ENCODE measurements at places on chromosomes 1 and 21.

DNA sequence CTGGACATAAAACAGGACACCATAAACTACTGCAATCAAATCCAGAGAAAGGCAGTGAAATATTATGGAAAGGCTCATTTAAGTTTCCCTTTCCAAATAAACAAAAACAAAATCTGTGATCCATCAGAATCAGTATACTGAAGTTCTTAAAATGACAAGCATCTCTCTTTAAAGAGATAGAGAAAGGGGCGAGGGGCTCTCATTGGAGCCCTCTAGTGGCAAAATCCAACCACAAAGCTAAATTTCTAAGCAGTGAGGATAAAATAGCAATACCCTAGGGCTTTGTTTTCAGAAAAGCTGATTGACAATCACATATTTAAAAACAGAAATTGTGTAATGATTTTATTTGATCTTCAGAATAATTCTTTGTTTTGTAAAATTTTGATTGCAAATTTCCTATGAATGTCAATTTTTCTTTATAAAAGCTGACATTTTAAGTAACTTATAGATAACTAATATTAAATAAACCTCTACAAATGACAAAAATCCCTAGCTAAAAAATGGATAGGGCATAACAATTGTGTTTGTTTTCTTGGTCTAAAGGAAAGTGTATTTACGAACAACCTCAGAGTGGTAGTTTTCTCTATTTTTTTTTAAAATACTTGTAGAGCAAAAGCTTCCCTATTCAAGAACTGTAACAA is 138.2 kb downstream of the COL24A1 start:
- no peak for DNase-seq

DNA sequence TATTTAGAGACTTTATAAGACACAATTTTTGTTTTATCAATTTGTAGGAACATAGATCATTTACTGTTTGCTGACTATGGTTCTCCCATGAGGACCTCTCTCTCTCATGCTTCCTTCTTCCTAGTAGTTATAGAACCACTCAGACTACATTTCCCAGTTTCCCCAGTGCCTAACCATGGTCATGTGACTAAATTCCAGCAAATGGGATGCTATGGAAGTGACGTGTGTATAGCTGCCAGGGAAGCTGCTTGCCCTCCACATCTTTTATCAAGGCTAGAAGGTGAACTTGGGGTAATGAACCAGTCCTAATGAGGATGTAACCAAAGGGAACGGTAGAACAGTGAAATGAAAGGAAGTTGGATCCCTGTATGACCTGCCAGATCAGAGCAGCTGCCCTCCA is 184.0 kb downstream of the MIS18A start:
- DNase-seq = no peak

- DNase-seq = no peak
These were observed 81.0 kb downstream of the CNIH3 start for GRCh38 chr1:224696891-224697765.

DNA sequence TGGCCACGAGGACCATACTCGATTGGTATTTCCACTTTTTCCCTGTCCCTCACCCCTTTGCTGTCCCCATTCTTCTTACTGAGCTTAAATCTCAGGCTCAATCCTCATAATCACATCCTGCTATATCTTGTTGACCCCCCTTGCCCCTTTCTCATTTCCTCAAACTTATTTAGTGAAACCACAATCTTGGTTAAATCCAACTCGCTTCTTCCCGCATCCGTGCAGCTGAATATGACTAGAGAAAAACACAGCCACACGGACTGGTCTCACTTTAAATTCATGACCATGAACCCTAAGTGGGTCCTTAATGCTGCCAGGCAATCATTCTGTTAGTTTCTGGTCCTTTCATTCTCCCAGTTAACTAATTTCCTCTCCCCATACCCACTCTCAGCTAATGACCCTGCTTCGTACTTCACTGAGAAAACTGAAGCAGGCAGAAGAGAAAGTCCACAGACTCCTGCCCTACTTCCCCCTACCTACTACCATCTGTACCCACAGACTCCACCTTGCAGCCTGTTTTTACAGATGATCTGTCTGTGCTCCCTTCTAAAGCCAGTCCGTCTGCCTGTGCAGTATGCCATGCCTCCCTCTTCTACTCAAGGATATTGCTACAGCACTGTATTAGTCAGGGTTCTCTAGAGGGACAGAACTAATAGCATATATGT is 96.8 kb upstream of the LMO4 start:
- no peak for DNase-seq

- DNase-seq = no peak
These were observed 524.2 kb downstream of the KIF26B start for GRCh38 chr1:245678860-245679411.

All from substantia nigra (tissue), 51 donors.